ENCODE measurements at places on chromosomes 3 and 15.

DNA sequence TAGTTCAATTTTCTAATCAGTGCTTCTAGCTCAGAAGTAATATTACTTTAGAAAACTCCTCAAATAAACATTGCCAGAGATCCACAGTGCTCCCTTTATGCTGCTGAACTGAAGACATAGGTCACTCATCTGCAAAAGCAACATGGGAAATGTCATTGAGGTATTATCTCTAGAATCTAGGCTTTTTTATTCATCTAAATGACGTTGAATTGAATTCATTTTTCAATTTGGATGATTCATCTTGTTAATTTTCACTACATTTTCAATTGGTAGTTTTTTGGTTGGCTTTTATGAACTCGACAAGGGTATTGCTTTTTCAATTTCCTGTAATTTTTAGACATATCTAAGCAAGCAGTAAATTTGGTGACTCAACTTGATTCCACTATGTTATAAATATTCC, 275.4 kb downstream of the NFKBIZ start:
- DNase-seq = no peak

GRCh38 chr3:147640781-147641180, 231.6 kb downstream of the ZIC1 start:
- DNase-seq = no peak

- no peak for DNase-seq
These were observed 15.2 kb downstream of the ST3GAL6 start for GRCh38 chr3:98778383-98778782.

DNA sequence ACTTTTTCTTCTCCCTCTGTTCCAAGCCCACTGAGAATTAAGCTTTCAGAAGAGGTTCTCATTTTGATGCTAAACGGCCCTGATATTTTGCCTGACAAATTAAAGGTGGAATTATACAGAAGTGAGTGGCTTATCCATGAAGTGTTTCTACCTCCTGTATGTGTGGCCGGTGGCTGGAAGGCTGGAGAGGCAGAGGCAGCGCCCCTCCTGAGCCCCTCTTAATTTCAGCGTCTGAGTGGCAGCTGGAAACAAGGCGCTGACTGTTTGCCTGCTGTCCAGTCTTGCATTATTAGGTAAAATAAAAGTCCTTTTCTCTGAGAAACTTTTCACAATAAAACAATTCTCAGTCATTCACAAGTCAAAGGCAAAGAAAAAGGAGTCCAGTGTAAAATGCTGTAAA, 685.7 kb downstream of the MCTP2 start:
- no peak for DNase-seq

DNA sequence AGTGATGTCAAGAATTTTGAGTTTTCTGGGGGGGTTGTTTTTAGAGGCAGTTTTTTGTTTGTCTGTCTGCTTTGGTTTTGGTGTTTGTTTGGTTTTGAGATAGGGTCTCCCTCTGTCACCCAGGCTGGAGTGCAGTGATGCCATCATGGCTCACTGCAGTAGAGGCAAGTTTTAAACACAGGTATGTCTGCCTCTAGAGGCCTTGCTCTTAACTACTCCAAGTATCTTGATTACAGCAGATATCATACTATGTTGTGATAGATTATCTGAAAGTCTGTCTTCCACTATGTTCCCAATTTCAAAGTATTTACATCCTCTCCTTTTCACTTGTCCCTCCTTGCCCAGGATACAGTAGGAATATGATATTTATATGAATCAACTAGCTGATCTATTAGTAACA, 57.7 kb downstream of the ERC2 start:
- no peak for DNase-seq

- no peak for DNase-seq
These were observed 120.2 kb upstream of the IGF1R start for GRCh38 chr15:98528046-98528725.

GRCh38 chr3:17288839-17289399, 404.2 kb downstream of the PLCL2 start:
- DNase-seq = no peak

- DNase-seq = no peak
These were observed 305.4 kb downstream of the MEX3B start for GRCh38 chr15:81740416-81740815.

DNA sequence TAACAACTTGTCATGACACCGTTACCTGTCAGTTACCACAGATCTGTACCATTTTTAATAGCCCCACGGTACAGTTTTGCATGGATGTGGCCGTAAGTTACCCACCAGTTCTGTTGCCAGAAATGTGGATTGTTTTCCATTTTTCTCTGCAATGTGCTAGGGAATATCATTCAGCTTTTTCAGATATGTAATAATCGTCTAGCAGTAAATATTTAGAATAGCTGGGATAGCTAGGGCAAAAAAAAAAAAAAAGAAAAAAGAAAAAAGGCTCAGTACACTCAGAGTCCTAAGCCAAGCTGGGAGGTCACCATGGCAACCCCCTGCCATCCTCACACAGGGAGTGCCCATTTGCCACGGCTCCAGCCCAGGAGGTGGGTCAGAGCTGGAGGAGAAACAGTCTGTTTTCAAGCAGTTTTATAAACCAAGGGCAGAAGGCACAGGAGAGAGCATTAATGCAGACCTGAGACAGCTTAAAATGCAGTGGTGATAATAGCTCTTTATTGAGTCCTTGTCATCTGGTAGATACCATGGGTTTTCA, 25.2 kb downstream of the PAQR5 start:
- DNase-seq = no peak

DNA sequence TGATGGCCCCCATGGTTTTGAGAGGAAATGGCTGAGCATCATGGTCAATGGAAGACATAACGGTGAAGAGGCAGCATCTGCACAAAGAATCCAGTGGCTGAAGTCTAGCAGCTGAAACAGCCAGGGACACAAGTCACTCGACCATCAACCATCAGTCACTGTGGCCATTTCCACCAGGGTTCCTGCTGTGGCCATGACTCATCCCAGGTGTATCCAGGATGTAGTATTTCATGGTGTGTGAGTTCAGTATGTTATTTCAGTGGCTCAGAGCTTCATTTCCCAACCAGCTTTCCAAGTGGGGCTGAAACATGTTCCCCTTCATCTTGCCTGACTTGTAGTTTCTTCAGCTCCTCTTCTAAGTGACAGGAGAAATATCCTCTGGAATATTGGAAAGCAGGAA, 47.8 kb upstream of the WNT5A start:
- no peak for DNase-seq

- no peak for DNase-seq
These were observed 153.8 kb upstream of the CMC1 start for GRCh38 chr3:28087591-28087990.

DNA sequence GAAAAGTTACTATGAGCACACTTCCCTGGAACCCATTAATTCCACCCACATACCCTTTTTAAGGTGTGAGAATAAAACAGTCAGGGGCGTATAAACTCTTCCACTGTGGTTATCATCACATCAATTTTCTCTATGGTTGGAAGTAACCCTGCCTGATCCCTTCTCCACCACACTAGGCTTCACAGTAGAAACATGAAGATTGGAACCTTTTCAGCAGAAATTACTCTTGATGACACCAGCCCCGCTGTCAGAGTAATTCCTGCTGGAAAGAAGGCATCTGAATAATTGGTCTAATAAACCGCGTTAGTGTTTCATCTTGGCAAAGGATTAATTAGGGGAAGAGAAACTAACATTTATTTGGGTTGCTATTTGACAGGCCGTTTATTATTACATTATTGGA, 278.4 kb downstream of the MFSD1 start:
- no peak for DNase-seq
